ENCODE measurements at places on chromosomes 11 and 22. TPM values are rescaled to one million over a fixed set of nuclear protein-coding genes. Genes with fewer than 3 reads are reported as not detected.

DNA sequence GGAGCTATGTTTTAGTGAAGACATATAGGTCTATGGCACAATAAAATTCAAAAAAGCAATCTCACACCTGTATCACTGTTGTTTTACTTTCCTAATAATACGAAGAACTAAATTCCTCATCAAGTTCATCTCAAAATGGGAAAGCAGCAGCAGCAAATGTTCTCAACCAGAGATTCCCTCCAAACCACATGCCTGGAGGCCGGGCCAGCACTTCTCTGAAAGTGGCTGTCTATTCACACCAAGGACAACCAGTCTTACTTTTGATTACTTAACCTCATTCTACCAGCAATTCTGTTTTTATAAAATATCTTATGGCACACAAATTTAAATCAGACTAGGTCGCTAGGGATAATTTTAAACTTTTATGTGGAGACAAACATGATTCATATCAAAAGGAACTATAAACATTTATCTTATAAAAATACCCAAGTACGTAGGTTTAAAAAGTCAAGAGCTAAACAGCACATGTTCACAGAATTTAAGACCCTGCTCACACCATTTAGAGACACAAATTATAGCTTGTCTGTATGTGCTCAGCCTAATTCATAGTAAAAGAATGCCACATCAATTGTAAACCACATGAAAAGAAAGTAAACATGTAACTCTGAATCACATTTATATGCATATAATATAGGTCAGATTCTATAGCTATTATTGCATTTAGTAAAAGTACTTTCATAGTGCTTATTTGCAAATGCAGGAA is 46.1 kb downstream of the RRAS2 start:
- no peak for DNase-seq

DNA sequence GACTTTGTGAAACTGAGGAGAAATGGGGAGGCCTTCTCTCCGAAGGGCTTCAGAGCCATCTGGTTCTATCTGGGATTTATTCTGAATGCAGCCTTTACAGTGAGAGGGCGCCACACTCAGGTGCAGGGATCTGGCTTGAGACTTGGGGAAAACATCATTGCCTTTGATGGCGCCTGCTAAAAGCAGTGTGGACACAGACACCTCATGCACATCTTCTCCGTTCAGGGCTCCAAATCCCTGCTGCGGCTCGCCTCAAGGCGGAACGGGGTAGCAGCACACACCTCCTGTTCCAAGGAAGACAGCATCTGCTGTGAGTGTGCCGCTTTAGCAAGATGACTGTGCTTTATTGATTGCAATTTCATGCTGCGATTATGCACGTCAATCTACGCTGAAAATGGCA is 37.1 kb upstream of the OLFML1 start:
- DNase-seq: no peak

DNA sequence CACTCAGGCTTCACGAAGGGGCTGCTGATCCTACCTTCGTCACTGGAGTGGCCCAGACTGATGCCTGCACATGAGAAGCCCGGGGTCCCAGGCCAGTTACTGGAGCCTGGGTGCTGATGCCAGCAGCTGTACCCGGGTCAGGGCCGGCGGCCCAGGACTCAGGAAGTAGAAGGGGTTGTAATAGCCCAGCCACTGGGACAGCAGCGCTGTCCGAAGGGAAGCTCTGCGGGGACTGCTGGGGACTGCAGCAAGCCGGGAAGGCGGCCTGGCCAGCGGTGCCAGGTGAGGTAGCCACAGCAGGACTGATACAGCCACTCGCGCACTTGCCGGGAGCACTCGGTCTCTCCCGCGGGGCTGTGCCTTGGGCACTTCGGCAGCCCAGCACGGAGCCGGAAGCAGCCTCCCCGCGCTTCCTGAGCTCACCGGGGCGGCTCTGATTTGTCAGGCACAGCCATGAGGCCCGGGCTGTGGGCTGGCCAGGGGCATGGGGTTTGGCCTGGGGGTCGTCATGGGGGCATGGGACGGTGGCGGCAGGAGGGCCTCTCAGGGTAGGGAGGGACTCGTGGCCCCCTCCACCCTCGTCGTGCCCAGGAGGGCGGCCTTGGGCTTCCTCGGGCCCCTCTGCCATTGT is 13.9 kb upstream of the OR8K1 start:
- DNase-seq: no peak

SMC1B gene
- total RNA-seq: not detected

KRTAP5-7 gene
- total RNA-seq: 0.58 TPM
